Type B pancreatic cell (in vitro differentiated cells): ENCODE measurements at places on chromosomes 5 and 9.
A peak's percentile ranks its signal among the peaks of the same experiment; 100 is the strongest.

GRCh38 chr9:119487118-119487827 lies 118.0 kb upstream of the BRINP1 start:
- no peaks in the 10 kb centered on the region for H3K27me3 ChIP-seq
- DNase-seq, result no peak
- no peak overlapping the region for H3K27ac ChIP-seq

DNA sequence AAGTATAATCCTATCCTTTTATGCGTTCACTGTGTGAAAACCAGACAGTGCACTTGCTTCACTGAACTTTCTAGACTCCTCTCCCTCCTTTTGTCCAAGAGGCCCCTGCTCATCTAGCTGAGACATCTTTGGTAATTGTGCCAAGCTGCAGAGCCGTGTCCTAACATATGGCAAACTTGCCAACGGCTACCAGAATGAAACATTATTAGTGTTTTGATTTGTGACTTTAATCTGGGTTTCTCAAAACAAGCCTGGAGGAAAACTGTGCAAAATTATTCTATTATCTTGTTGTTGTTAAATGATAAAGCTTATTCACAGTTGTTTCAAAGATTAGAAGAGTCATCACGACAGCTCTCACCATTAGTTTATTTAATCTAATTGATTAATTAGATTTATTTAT lies 79.0 kb upstream of the RETREG1 start:
- H3K27ac ChIP-seq, result no peak overlapping the region
- H3K4me1 ChIP-seq, result peaks cover 4% of the 10 kb centered on the region
- no peak for DNase-seq
- no peak overlapping the region for H3K4me3 ChIP-seq
- no peaks in the 10 kb centered on the region for H3K27me3 ChIP-seq

DNA sequence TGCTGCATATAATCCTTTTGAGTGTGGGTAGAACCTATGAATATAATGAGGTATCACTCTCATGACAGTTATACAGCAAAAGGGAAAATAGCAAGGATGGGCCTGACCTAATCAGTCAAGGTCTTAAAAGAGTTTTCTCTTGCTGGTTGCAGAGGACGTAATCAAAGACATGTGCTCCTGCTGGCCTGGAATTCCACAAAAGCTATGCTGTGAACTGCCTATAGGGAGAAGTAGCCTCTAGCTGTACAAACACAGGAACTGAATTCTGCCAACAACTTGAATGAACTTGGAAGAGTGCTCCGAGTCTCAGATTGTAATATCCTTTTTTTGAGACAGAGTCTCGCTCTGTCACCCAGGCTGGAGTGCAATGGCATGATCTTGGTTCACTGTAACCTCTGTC lies 195.6 kb downstream of the PLK2 start:
- H3K4me1 ChIP-seq, result peaks cover 9% of the 10 kb centered on the region
- no peaks in the 10 kb centered on the region for H3K27me3 ChIP-seq
- H3K36me3 ChIP-seq, result no peaks in the 10 kb centered on the region
- H3K27ac ChIP-seq, result no peak overlapping the region
- no peak for DNase-seq

DNA sequence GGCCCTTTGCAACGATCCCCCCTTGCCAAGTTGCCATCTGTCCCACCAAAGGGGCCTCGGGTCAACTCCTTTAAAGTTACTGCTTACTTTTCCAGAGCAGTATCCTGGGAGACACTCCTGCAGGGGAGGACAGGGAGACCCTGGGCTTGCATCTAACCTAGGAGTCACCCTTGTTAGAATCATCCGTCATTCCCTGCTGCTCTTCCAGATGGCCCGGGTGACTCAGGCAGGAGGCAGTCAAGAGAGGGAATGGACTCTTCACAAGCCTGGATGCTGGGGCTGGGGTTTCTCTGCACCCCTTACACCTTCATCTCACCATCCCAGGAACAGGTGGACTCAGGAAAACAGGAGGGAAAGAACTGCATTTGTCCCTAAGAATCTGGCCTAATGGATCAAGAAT lies 175.6 kb downstream of the GABBR2 start:
- H3K27ac ChIP-seq, result no peak overlapping the region
- H3K4me3 ChIP-seq, result no peak overlapping the region
- H3K36me3 ChIP-seq, result no peaks in the 10 kb centered on the region
- H3K4me1 ChIP-seq, result no peaks in the 10 kb centered on the region
- H3K27me3 ChIP-seq, result peaks cover 9% of the 10 kb centered on the region

DNA sequence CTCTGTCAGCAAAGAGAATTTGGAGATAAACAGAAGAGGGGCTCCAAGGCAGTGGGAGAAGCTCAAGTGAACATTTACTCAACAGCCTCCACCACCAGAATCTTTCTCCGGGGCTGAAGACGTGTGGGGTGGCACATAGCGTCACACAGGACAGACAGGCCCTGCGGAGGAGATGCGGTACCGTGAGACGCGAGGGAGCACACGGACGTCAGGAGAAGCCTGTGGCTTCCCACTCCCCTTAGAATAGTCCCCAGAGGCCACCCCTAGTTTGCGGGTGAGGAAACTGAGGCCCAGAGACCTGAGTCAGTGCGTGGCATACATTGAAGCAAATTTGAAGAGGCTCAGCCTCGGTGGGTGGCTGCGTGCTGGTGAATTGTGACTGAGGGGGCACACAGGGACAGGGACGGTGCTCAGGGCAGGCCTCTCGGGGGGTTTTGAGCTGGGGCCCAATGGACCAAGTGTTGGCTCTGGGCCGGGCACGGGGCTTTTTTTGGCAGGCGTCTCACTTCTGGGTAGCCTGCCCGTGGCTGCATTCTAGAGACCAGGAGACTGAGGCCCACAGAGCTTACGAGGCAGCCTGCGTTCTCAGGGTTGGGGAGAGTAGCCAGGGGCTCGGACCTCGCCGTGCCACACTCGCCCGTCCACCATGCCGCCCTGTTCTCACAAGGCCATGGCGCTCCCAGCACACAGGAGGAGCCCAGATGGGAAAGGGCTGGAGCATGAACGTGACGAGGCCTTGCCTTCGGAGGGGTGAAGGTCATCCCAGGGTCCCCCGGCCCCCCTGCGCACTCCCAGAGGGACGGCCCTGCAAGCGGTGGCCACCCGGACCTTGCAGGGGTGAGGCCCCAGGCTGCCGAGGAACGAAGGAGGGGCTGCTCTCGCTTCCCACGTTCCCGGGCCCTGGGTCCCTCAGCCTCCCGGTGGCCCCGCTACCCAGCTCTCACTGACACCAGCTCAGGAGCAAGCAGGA lies 220.6 kb downstream of the C9orf50 start:
- H3K27me3 ChIP-seq, result no peaks in the 10 kb centered on the region
- no peak for DNase-seq
- H3K36me3 ChIP-seq, result no peaks in the 10 kb centered on the region
- peaks cover 26% of the 10 kb centered on the region for H3K4me1 ChIP-seq

DNA sequence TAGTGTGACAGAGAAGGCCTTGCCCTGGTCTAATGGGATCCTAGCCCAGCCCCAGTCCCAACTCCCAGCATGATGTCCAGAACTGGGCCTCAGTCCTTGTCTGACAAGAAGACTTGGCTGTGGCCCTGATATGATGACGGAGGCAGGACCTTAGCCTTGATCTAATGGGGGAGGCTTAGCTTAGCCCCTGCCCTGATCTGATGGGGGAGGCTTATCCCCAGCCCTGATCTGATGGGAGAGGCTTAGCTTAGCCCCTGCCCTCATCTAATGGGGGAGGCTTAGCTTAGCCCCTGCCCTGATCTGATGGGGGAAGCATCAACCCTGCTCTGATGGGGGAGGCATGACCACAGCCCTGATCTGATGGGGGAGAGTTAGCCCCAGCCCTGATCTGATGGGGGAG lies 3.7 kb downstream of the PKN3 start:
- no peaks in the 10 kb centered on the region for H3K36me3 ChIP-seq
- H3K4me3 ChIP-seq, result no peak overlapping the region
- no peak for DNase-seq

DNA sequence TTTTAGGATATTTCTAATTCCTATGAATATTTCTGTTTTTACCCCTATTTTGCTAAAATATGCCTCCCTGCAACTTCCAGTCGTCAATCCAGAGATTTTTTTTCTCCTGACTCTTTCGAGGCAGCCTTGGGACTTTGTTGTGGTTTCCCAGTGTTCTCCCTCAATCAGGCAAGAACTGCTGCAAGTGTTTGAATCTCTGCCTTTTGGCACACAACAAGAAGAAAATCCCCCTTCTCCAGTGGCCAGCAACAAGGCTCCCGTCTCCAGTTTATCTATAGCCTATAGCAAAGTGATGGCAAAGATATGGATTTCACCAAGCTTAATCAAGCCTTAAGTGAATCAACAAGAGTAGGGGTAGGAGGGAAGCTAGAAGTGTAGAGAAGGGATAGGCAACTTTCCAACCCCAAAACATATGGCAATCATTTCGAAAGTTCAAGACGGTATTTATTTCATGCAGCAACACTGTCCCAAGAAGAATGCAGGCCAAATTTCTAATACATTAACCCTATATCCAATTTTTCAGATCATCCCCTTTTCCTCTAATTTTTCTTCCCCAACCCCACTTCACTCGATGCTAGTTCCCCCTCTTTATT lies 37.7 kb upstream of the PAPPA start:
- H3K27me3 ChIP-seq, result peaks cover under 1% of the 10 kb centered on the region
- H3K27ac ChIP-seq, result no peak overlapping the region
- no peak for DNase-seq
- no peaks in the 10 kb centered on the region for H3K36me3 ChIP-seq
- peaks cover 12% of the 10 kb centered on the region for H3K4me1 ChIP-seq

GRCh38 chr5:132464156-132464939 lies 26.2 kb downstream of the IRF1 start:
- no peaks in the 10 kb centered on the region for H3K27me3 ChIP-seq
- no peak for DNase-seq
- peaks cover 3% of the 10 kb centered on the region for H3K36me3 ChIP-seq
- peaks cover 38% of the 10 kb centered on the region for H3K4me1 ChIP-seq
- no peak overlapping the region for H3K4me3 ChIP-seq

GRCh38 chr9:127418037-127418471 lies 6.1 kb upstream of the ZNF79 start:
- no peak for DNase-seq
- H3K4me1 ChIP-seq, result peaks cover 19% of the 10 kb centered on the region
- peak overlapping the region; percentile 85 for H3K27ac ChIP-seq
- H3K27me3 ChIP-seq, result no peaks in the 10 kb centered on the region
- peaks cover 14% of the 10 kb centered on the region for H3K36me3 ChIP-seq
- H3K4me3 ChIP-seq, result peak overlapping the region; percentile 45

DNA sequence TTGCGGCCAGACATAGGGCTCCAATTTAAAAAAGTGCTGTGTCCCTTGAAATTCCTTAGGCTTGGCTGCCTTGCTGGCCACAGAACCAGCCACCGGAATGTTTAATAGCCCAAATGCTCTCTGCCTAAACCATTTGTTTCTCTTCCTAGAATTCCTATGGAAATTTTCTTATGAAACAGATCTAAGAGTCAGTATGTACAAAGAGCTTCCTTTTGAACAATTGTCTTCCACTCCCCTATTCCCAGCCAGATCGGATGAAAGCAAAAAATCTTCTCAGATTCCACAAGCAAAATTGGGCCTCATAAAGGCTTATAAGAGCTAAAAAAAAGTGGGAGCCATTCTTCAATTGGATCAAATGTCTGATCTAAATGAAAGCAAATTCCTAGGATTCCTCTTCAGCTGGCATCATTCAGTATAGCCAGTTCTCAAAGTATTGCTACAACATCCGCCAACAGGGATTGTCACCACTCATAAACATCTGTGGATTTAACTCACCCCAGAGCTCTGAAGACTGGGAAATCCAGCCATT lies 104.3 kb downstream of the CEMIP2 start:
- H3K4me3 ChIP-seq, result no peak overlapping the region
- H3K36me3 ChIP-seq, result no peaks in the 10 kb centered on the region
- H3K27ac ChIP-seq, result peak overlapping the region; percentile 67
- H3K4me1 ChIP-seq, result peaks cover 5% of the 10 kb centered on the region
- H3K27me3 ChIP-seq, result no peaks in the 10 kb centered on the region
- no peak for DNase-seq

- no peak overlapping the region for H3K4me3 ChIP-seq
- DNase-seq, result no peak
- H3K4me1 ChIP-seq, result no peaks in the 10 kb centered on the region
Measured at GRCh38 chr5:64201996-64202395, 36.4 kb downstream of the RNF180 start.

- no peak overlapping the region for H3K27ac ChIP-seq
- no peak for DNase-seq
- peaks cover 4% of the 10 kb centered on the region for H3K27me3 ChIP-seq
- H3K36me3 ChIP-seq, result no peaks in the 10 kb centered on the region
Measured at GRCh38 chr9:119802621-119803020, 433.4 kb upstream of the BRINP1 start.

DNA sequence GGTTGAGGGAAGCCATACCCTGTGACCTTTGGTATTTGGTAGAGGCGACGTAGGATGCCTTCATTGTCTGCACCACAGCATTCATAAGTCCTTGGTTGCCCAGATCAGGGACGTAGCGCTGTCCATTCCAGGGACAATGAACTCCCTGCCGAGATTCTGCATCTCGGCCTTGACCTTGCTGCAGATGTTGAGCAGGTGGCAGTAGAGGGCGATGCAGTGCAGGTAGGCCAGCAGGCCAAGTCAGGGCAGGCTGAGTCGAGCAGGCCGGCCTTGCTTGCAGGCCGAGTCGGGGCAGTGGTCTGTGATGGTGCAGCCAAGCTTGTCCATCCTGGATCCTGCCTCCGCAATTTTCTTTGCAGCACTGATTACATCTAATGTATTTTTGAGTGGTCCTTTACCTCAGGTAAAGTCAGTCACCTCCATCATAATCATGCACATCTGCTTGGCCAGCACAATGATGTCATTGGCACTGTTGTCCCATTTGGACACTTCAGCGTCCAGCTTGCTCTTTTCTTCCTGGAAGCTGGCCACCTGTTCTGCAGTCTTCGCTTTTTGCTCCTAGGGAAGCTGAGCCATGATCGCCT lies 93.4 kb upstream of the CCDC112 start:
- no peak overlapping the region for H3K4me3 ChIP-seq
- H3K27me3 ChIP-seq, result no peaks in the 10 kb centered on the region
- H3K36me3 ChIP-seq, result no peaks in the 10 kb centered on the region
- no peak for DNase-seq
- peaks cover 11% of the 10 kb centered on the region for H3K4me1 ChIP-seq

DNA sequence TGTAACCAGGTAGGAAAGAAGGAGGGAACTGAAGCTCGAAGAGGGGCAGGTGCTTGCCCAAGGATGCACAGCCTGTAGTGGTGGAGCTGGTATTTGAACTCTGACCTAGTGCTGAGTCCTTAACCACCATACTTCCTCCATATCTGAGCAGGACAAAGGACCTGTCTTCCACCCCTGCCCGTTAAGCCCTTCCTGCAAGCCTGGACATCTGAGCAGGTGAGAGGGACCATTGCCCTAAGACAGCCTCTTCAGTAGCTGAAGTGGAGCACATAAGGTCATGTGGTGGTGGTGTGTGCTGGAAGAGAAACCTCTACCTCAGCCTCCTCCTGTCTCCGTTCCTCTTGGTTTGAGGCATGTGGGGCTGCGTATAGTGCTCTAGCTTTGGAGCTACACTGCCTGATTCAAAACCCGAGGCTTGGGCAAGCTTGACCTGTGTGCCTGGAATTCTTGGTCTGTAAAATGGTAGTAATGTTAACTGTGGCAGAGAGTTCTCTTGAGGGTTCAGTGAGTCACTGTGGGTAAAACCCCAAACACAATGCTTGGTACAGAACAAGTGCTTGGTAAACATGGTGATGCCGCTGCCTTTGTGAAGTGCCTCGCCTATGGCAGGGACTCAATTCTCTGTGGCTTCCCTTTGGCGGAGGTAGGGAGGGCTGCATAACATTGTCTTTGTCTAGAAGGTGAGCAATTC lies 7.4 kb downstream of the GALNT10 start:
- H3K36me3 ChIP-seq, result peaks cover 3% of the 10 kb centered on the region
- H3K27ac ChIP-seq, result no peak overlapping the region
- DNase-seq, result no peak
- H3K4me3 ChIP-seq, result no peak overlapping the region
- peaks cover 20% of the 10 kb centered on the region for H3K27me3 ChIP-seq
